ENCODE measurements at places on chromosomes 4 and X. TPM values are rescaled to one million over a fixed set of nuclear protein-coding genes. Genes with fewer than 3 reads are reported as not detected.
A peak's percentile ranks its signal among the peaks of the same experiment; 100 is the strongest.

- DNase-seq, result no peak
These were observed 755.4 kb downstream of the SH3BGRL start for GRCh38 chrX:81957318-81957717.

- DNase-seq, result peak; percentile 82
These were observed 296.0 kb upstream of the HS3ST1 start for GRCh38 chr4:11724731-11725130.

The NXF3 gene
- total RNA-seq, result not detected

The EREG gene
- 0.36 TPM for total RNA-seq

DNA sequence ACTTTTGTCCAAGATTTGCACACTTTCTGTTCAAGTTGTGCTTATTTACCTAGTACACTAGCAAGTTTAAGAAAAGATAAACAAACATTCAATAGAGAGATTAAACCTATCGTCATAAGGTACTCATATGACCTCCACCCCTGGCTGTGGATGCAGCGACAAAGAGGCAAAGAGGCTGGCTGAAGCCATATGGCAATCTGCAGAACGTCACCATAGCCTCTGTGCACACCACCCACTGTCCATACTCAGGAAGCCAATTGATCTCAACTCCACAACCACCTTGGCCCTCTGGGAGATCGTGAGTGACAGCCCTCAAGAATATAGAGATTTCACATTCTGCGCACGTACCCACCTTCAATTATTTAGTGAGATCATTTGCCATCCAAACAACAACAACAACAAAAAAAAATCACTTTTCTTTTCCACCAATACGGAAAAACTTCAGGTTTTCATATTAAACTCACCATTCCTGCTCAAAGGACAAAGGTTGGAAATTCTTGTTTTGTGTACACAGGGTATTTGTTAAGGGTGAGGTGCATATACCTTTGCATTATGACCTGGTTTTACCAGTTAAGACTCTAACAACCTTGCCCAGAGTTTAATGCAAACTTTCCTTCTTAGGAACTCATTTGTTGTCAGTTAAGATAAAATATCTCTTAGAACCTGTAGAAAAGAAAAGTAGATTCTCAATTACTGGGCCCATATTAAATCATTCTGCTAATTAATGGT, 243.0 kb upstream of the FSTL5 start:
- no peak for DNase-seq

- DNase-seq, result no peak
These were observed 6.0 kb downstream of the TMEM271 start for GRCh38 chr4:569958-570667.

GRCh38 chr4:1055721-1056590, 44.5 kb downstream of the FGFRL1 start:
- DNase-seq, result peak; percentile 48

The ABHD18 gene
- total RNA-seq, result 4.3 TPM

DNA sequence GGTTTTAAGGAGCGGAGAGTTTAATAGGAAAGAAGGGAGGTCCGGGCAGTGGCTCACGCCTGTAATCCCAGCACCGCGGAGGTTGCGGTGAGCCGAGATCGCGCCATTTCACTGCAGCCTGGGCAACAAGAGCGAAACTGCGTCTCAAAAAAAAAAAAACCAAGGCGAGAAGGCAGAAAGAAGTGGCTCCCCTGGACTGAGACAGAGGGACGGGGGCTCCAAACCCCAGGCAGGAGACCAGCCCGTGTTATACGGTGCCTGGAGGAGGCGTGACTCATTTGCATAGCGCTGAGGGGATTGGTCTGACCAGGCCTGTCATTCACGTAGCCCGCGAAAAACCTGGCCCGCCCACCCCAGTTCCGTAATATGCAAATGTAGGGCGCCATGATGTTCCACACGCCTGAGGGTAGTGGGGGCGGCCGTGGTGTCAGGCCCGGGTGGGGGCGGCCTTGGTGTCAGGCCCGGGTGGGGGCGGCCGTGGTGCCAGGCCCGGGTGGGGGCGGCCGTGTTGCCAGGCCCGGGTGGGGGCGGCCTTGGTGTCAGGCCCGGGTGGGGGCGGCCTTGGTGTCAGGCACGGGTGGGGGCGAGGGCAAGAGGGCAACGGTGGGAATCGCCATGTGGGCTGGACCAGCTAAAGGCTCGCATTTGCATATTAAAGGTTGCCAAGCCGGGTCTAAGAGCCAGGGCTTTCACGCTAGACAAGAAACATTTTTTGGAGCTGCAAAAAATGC, 2.1 kb downstream of the PLCXD1 start:
- DNase-seq, result peak; percentile 83

The CXorf65 gene
- total RNA-seq, result not detected

GRCh38 chrX:149010853-149011224, 494.3 kb downstream of the IDS start:
- no peak for DNase-seq

GRCh38 chr4:52983563-52984303, 121.6 kb downstream of the RASL11B start:
- peak; percentile 68 for DNase-seq

The DSPP gene
- not detected for total RNA-seq

The SLC49A3 gene
- total RNA-seq, result under 0.01 TPM

The CETN2 gene
- total RNA-seq, result 25.8 TPM

The MAGEB17 gene
- total RNA-seq, result under 0.01 TPM

The PCDH19 gene
- total RNA-seq, result not detected

DNA sequence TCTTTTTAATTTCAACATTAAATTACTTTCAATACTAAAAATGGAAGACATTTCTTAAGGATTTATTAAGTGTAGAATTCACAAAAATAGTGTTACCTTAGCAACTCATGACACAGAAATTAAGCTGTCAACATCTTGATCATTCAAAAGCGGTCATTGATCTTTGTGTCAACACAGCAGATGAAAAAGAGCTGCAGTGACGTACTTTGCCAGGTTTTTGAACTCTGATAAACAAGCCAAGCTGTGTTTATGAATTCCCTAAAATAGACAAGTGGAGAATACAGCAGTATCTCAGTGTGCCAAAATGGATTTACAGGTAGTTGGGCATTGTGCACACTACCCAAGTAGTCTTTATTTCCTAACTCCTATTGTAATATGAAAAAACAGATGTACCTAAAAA, 1141.8 kb upstream of the PCDH7 start:
- DNase-seq, result no peak

DNA sequence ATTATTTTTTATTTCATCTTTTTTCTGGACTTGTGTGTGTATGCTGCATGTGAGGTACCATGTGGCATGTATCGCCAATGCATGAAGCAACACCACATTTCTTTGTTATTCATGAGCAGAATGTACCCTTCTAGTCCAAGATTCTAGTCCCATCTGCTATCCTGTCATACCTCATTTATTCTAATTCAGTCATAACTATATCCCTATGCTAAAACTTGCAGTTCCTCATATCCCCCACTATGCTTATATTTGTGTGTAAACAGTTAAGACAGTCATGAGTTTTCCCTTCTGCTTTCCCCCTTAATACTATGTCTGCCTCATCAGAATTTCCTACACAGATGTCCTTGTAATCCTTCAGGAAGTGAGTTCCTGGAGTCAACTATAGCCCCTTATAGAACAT, 19.7 kb downstream of the OCRL start:
- DNase-seq, result no peak

GRCh38 chrX:141714680-141715079, 16.1 kb upstream of the SPANXD start:
- DNase-seq, result no peak

- DNase-seq, result no peak
These were observed 151.0 kb downstream of the SH2D1A start for GRCh38 chrX:124497386-124497785.

DNA sequence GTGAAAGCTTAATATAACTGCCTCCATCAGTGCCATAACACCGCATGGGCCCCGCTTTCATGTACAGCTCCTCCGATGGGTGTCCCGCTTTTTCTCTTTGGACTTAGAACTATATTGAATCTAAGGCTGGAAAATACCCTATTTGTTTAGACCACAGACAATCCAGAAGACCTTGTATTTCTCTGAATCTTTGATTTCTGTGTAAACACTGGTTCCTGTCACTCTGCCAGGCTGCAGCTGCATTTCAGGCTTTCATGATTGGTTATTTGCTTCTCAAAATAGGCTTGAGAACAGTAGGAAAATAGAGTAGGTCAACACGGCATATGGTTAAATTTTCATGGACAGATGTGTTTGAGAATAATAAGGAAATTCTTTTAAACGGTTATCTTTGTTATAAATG, 80.0 kb downstream of the NWD2 start:
- DNase-seq, result no peak

DNA sequence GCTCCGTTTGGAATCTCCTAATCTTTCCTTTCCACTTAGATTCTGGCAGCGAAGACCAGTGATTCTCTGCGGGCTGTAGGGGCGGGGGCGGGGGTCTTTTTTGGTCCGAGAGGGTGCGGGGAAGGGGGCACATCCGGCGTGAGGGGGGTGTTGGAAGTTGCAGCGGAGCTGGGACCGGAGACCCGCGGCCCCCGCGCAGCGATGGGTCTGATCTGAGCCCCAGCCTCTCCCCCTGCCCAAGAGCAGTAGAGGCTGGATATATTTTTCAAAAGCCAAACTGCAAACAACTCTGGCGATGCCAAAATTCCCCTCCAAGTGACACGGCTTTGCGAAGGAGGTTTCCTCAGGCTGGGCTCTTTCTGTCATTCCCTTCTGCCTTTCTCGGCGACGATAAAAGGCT, 355 bp downstream of the GRID2 start:
- no peak for DNase-seq

The MAP3K15 gene
- total RNA-seq, result under 0.01 TPM

DNA sequence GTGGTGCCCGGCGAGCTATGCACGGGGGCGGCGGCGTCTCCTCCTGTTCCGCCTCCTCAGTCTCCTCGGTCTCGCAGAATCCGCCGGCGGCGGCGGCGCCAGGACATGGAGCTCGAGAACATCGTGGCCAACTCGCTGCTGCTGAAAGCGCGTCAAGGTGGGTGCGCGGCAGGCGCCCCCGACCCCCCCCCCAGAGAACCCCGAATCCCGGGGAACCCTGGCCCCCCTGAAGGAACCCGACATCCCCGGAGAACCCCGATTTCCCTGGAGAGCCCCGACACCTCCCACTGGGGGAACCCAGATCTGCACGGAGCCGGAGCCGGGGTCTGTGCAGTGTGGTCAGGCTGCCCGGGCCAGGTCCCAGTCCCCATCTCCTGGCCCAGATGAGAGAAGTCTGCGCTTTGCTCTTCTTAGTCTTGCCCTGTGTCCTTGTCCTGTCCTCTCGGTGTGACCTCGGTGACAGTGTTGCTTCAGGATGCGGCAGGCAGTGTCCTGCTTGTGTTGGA, 648 bp downstream of the GRK4 start:
- peak; percentile 33 for DNase-seq

The MEPE gene
- total RNA-seq, result not detected

GRCh38 chr4:123170843-123171242, 225.8 kb upstream of the SPRY1 start:
- DNase-seq, result peak; percentile 4

- DNase-seq, result peak; percentile 62
These were observed 763.5 kb upstream of the FRG1 start for GRCh38 chr4:189177130-189177529.

DNA sequence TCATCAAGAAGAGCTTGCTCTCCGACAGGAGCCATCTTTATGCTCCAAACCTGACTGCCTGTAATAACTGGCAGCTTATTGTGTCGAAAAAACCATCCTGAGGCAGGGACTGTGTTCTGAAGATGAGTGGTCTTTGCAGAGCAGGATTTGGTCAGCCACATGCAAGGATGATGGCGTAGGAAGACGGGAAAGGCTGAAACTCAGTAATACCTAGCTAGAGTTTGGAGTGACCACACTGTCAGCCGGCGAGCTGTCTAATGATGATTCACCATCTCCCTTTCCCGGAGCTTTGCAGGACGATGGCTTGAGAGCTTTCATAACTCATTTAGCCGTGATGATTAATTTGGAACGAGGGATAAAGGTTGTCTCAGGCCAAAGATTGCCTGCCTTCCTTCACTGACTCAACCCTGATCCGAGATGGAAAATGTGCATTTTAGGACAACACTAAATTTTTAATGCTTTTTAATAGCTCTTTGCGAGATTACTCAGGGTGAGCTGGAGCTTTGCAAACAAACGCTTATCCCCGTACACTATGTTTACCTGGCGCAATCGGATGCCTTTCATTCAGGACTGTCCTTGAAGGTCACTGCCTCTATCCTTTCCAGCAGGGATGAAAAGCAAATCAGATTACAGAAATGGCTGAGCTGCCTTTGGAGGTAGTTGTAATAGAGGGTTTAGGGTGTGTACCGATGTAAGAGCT, 288.5 kb downstream of the ASMT start:
- no peak for DNase-seq

The KLF3 gene
- total RNA-seq, result 9.4 TPM

The RHOXF1 gene
- not detected for total RNA-seq

- peak; percentile 24 for DNase-seq
These were observed 172.5 kb downstream of the CAMK2D start for GRCh38 chr4:113588895-113589668.

The PHF8 gene
- total RNA-seq, result 11.4 TPM

DNA sequence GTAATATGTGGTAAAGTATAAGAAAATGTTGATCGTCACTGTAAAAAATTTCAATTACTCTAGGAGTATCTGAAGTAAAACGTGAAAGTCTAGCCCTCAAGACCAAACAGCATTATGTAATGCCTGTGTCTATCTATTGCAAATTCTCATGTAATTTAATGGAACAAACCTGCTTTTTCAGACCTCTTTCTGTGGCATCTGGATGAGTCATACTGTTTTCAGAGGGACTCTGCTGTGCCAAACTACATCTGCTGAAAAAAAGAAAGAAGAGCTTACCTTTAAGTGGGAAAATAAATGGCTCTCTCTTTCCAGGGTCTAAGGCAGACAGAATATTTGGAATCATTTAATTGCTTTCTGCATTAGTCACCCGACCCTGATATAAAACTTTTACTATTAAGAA, 89.8 kb upstream of the ARMCX2 start:
- no peak for DNase-seq

The PAGE5 gene
- not detected for total RNA-seq

- no peak for DNase-seq
These were observed 803.6 kb downstream of the GLUD2 start for GRCh38 chrX:121851033-121851432.

GRCh38 chr4:168565130-168565529, 68.3 kb downstream of the PALLD start:
- DNase-seq, result no peak

GRCh38 chrX:34546366-34546765, 110.7 kb downstream of the TMEM47 start:
- no peak for DNase-seq

GRCh38 chr4:139736661-139737060, 71.0 kb downstream of the MGST2 start:
- DNase-seq, result no peak

The TMEM31 gene
- total RNA-seq, result not detected

- no peak for DNase-seq
These were observed 7.4 kb downstream of the TADA2B start for GRCh38 chr4:7050481-7051143.

All from IMR-90 (cell line).